Activated T-helper 1 cell treated with anti-CD3 and anti-CD28 coated beads, Interleukin-12 subunit alpha, Interleukin-12 subunit beta, Interleukin-2, Interleukin-4 antibody, amounts not matched to agents 30 ng/mL and 10 ng/mL and 1 ng/mL, durations not matched to agents 14 hours and 24 hours and 36 hours (primary cell): ENCODE measurements at places on chromosomes 5 and 9. TPM values are rescaled to one million over a fixed set of nuclear protein-coding genes. Genes with fewer than 3 reads are reported as not detected.

DNA sequence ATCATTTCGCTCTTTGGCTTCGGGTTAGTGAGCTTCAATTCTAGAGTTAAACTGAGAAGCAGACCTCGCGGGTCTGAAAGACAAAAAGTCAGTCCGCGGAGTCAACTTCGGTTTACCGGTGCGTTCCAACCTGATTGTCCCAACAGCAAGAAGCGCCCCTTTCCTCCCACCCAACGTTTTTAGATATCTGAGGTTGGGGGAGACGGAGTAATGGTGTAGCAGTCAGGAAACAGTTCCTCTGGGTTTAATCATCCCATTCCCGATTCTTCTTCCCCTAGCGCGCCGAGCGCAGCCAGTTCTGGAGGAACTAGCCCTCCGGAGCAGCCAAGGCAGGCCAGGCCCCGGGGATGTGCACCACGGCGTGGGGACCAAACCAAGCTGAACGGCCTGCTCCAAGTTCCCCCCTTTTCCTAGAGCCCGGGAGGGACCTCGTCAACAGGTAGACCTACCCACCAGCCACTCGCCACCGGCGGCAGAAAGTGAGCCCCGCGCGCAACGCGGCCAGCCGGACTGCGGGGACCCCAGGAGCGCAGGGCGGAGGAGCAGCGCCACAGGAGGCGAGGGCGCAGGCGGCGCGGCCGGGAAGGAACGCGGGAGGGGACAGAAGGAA lies 622 bp upstream of the ISL1 start:
- no peak overlapping the region for H3K4me3 ChIP-seq
- DNase-seq, result no peak
- H3K27me3 ChIP-seq, result peaks cover 90% of the 10 kb centered on the region
- peaks cover 12% of the 10 kb centered on the region for H3K4me1 ChIP-seq
- no peak overlapping the region for H3K27ac ChIP-seq
- no peaks in the 10 kb centered on the region for H3K36me3 ChIP-seq

GRCh38 chr5:135186662-135187522 lies 152.9 kb upstream of the PITX1 start:
- H3K4me1 ChIP-seq, result no peaks in the 10 kb centered on the region
- no peak overlapping the region for H3K27ac ChIP-seq
- DNase-seq, result no peak

GRCh38 chr9:84140535-84141101 lies 160.0 kb downstream of the RMI1 start:
- peak; percentile 4 for DNase-seq
- peaks cover 62% of the 10 kb centered on the region for H3K27me3 ChIP-seq
- peaks cover 2% of the 10 kb centered on the region for H3K36me3 ChIP-seq
- H3K27ac ChIP-seq, result no peak overlapping the region
- peak overlapping the region; percentile 82 for H3K4me3 ChIP-seq

CDH18 gene
- not detected in 2 replicates for total RNA-seq

DNA sequence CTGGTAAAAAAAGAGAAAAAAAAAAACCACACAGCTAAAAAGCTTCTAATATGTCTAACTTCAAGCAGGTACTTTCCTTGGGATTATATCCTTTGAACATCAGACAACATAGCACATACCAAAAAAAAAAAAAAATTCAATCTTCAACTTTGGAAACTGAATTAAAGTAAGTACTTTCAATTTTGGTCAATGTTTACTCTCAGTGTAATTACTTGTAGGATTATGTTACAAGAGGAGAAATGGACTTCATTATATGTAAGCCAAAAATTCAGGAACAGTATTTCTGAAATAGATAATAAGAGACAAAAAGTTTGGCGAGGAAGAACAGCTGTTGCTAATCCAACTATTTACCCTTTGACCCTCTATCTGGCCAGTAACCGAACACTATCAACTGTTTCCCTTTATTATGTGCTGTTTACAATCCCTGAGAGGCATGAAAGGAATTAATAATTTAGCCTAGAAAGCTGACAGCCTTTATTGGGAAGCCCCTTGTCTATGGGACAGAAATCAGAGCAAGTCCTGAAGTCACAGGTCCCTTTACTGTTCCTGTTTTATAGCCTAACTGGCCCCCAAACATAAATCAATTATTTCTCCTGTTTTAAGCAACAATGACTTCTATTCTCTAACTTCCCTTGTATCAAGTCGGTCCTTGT lies 46.6 kb downstream of the NR6A1 start:
- peaks cover 3% of the 10 kb centered on the region for H3K27me3 ChIP-seq
- peaks cover 9% of the 10 kb centered on the region for H3K4me1 ChIP-seq
- H3K36me3 ChIP-seq, result no peaks in the 10 kb centered on the region
- H3K4me3 ChIP-seq, result no peak overlapping the region

CCDC192 gene
- not detected in 2 replicates for total RNA-seq

- no peak for DNase-seq
- no peaks in the 10 kb centered on the region for H3K27me3 ChIP-seq
- H3K4me3 ChIP-seq, result no peak overlapping the region
- no peak overlapping the region for H3K27ac ChIP-seq
Measured at GRCh38 chr5:98454407-98454806, 319.1 kb upstream of the RGMB start.

TAL2 gene
- total RNA-seq, result 0.31 TPM in 1 of 2 replicates, not detected in the other

- H3K27me3 ChIP-seq, result peaks cover 2% of the 10 kb centered on the region
- DNase-seq, result no peak
- peaks cover 5% of the 10 kb centered on the region for H3K36me3 ChIP-seq
- no peak overlapping the region for H3K4me3 ChIP-seq
Measured at GRCh38 chr5:55847837-55848236, 3.3 kb upstream of the IL31RA start.

DNA sequence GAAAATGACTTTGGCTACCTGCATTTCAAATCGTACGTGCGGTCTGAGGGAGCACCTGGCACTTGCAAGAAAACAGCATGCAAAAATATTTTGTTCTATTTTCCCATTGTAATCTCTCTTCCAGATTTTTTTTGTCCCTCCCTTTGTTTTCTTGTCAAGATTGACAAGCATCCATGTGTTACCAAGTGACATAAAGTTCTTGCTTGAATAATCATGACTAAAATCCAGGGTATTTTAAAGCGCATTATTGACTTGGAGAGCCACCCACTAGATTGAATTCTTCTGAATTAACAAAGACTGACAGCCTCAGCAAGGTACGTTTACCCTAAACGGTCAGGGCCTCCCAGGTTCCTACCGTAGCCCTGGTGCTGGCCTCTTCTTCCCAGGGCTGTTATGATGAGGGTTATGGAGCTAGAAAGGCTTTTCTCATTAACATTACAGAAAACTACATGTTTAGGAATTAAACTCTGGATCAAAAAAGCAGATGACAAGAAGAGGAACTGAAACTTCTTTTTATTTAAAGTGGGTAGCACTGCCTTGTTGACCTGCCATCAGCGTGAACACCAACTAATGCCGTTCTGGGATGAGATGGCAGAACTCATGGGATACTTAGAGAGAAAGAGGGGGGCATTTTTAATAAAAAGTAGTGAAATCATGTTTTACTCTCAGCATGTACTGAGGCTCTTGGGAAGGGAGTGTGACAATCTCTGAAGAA lies 297.0 kb downstream of the EFNA5 start:
- DNase-seq, result no peak
- H3K27me3 ChIP-seq, result peaks cover 6% of the 10 kb centered on the region
- no peaks in the 10 kb centered on the region for H3K4me1 ChIP-seq
- no peaks in the 10 kb centered on the region for H3K36me3 ChIP-seq

GRCh38 chr9:85716031-85716877 lies 25.5 kb downstream of the AGTPBP1 start:
- peak overlapping the region; percentile 57 for H3K27ac ChIP-seq
- H3K4me3 ChIP-seq, result no peak overlapping the region
- peaks cover 12% of the 10 kb centered on the region for H3K4me1 ChIP-seq
- no peak for DNase-seq

MCC gene
- 0.88 and 1.3 TPM in 2 replicates for total RNA-seq

- no peaks in the 10 kb centered on the region for H3K36me3 ChIP-seq
- DNase-seq, result no peak
- no peak overlapping the region for H3K27ac ChIP-seq
- H3K27me3 ChIP-seq, result no peaks in the 10 kb centered on the region
- no peaks in the 10 kb centered on the region for H3K4me1 ChIP-seq
- no peak overlapping the region for H3K4me3 ChIP-seq
Measured at GRCh38 chr5:139733698-139734538, 61.7 kb upstream of the PSD2 start.

GRCh38 chr9:31084350-31084749 lies 1300.1 kb upstream of the ACO1 start:
- peaks cover 4% of the 10 kb centered on the region for H3K27me3 ChIP-seq
- H3K4me1 ChIP-seq, result no peaks in the 10 kb centered on the region
- no peak for DNase-seq
- H3K36me3 ChIP-seq, result no peaks in the 10 kb centered on the region
- H3K4me3 ChIP-seq, result no peak overlapping the region
